ENCODE measurements at places on chromosomes 6 and 20. TPM values are rescaled to one million over a fixed set of nuclear protein-coding genes. Genes with fewer than 3 reads are reported as not detected.

ID4 gene
- total RNA-seq: 0.20 TPM

MMUT gene
- 6.5 TPM for total RNA-seq

WFDC5 gene
- not detected for total RNA-seq

B3GAT2 gene
- under 0.01 TPM for total RNA-seq

GPX5 gene
- not detected for total RNA-seq

TPBG gene
- total RNA-seq: 9.5 TPM

SLC2A10 gene
- total RNA-seq: 1.9 TPM

MUCL3 gene
- not detected for total RNA-seq

EYS gene
- total RNA-seq: not detected

LY6G5C gene
- 3.3 TPM for total RNA-seq

SLC22A3 gene
- not detected for total RNA-seq

CRISP3 gene
- not detected for total RNA-seq

SYNJ2 gene
- 55.4 TPM for total RNA-seq

KIF3B gene
- total RNA-seq: 15.7 TPM

OR2B6 gene
- not detected for total RNA-seq

KCNK17 gene
- total RNA-seq: not detected

C20orf96 gene
- 3.3 TPM for total RNA-seq

TBX18 gene
- total RNA-seq: 0.25 TPM

MYL9 gene
- total RNA-seq: 30.7 TPM

PARD6B gene
- under 0.01 TPM for total RNA-seq

RXRB gene
- 17.4 TPM for total RNA-seq

DDX43 gene
- 0.53 TPM for total RNA-seq

PAK5 gene
- total RNA-seq: not detected

MCCD1 gene
- not detected for total RNA-seq

SLC24A3 gene
- not detected for total RNA-seq

SRMS gene
- total RNA-seq: not detected

KIAA1755 gene
- total RNA-seq: not detected

Data from mammary microvascular endothelial cell (primary cell).